Cortex of kidney (tissue), 1 donor: ENCODE measurements at places on chromosomes 3 and 15.

DNA sequence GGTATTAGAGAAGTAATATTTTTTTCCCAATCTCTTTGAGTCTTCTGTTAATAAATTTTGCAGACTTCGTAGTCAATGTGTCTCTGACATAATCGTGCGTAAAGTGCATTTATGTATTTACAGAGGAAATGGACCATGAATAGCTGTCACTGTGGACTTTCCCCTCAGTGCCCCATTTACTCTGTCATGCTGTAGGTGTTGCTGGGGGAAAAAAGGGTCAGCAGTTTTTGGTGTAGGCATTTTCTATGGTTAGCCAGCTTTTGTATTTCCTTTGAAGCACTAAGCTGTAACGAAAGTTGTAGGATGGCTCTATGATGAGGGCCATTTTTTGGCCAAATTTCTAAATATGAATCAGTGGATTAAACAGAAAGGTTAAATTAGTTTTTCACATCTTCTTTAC, 598.4 kb downstream of the FGF12 start:
- no peak for DNase-seq

DNA sequence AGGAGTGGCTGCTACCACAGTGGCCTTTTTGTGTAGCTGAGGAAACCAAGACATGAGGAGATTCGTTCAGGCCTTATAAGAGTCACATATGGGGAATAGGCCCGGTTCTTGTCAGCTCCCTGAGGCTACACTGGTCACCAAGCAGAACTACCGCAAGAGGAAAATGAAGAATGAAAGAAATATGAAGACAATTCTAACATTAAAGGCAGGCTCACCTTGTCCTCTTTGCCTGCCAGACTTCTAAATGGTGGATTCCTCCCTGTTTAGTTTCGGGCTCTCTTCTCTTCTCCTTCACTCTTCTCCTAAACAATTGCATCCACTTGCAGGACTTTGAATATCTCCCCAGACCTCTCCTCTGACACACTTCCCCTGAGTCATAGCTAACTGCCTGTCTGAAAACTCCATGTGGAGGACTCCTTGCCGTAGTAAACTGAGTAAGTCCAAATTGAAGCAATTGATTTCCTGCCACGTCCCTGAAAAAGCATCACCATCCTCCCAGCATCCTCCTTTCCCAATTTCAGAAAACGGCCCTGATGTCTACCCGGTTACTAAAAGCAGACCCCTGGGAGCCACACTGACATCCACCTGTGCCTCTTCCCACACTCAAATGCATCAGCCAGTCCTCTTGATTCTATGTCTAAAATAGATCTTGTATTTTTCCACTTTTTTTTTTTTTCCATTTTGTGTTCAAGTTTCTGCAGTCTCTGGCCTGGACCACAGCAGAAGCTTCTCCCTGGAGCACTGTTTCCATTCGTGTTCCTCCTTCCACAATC, 30.3 kb upstream of the VEPH1 start:
- no peak for DNase-seq

DNA sequence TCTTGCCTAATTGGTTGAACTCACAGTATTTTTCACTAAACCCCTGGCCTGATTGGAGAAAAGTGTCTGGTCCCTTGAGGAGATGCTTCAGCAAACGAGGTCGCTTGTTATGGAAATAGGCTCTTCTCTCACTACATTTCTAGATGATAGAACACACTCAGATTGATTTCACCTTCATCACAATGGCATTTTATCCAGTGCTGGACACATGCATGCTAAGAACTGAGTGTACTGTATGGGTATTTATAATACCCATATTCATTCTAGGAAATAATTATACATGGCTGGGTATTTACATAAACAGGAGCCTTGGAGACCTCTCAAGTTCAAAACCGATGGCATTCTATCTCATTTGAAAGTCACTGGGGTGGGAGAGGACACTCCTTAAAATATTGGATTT, 444.9 kb downstream of the LPP start:
- DNase-seq = no peak

DNA sequence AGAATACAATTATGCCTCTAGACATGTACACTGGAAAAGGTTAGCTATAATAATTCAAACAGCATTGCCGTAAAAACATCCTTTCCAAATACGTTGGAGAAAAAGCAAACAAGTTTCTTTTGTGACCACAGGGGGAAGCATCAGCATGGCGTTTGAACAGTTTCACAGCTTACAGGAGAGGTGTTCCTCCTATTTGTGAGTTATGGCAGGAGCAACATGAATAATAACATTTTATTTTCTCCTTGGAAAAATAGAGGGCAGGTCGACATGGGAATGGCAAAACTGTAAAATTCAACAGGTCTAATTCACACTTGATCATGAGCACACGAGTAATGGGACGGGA, 39.7 kb upstream of the GADL1 start:
- no peak for DNase-seq

GRCh38 chr3:29319262-29319661, 38.4 kb downstream of the RBMS3 start:
- DNase-seq = no peak

- no peak for DNase-seq
Observed at GRCh38 chr15:52677593-52678467, 1.4 kb downstream of the ATOSA start.

GRCh38 chr3:49349348-49350114, 8.6 kb downstream of the GPX1 start:
- DNase-seq = no peak

GRCh38 chr3:13770170-13771169, 109.4 kb downstream of the WNT7A start:
- DNase-seq = no peak

- DNase-seq = no peak
Observed at GRCh38 chr15:84572231-84572630, 28.6 kb upstream of the ZSCAN2 start.

- no peak for DNase-seq
Observed at GRCh38 chr15:38522922-38523321, 41.7 kb downstream of the RASGRP1 start.

GRCh38 chr3:71076361-71077002, 507.0 kb downstream of the FOXP1 start:
- DNase-seq = no peak

DNA sequence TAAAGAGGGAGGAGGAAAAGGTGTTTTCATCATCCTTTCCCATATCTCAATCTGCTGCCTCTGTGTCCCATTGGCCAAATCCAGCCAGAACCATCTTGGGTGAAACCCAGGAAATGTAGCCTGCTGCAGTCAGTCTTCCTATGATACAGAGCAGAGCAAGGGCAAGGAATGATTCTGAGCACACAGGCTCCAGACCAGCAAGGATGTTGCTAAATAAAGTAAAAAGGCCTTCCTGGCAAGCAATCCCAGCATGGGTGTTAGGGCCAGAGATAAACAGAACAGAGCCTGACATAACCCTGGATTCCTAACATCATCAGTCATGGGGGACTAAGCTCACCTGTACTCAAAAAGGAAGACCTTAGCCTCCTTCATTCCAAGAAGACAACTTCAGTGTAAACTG, 90.7 kb upstream of the AGTR1 start:
- no peak for DNase-seq

- DNase-seq = no peak
Observed at GRCh38 chr3:115512565-115513415, 110.5 kb upstream of the GAP43 start.

GRCh38 chr3:127371334-127371733, 83.5 kb upstream of the PRR20G start:
- DNase-seq = no peak

DNA sequence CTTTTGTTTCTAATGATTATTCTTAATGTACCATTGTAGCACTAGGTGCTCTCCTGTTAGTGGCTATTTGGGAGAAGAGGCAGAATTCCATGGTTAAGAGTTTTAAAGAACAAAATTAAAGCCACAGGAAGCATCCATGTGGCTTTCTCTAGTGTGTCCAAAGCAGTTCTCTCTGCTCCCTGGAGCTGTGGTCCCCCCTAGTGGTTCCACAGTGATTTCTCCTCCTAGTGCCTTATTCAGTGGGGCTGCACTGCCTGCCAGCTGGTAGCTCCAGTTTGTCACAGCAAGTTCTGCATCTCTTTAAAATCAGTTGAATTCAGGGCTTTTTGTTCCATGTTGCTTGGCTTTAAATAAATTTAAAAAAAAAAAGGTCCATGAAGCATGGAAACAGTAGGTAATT, 39.6 kb upstream of the FAM98B start:
- DNase-seq = no peak

GRCh38 chr3:85433319-85433718, 474.5 kb downstream of the CADM2 start:
- no peak for DNase-seq

- no peak for DNase-seq
Observed at GRCh38 chr15:51132384-51133139, 37.9 kb upstream of the TNFAIP8L3 start.

DNA sequence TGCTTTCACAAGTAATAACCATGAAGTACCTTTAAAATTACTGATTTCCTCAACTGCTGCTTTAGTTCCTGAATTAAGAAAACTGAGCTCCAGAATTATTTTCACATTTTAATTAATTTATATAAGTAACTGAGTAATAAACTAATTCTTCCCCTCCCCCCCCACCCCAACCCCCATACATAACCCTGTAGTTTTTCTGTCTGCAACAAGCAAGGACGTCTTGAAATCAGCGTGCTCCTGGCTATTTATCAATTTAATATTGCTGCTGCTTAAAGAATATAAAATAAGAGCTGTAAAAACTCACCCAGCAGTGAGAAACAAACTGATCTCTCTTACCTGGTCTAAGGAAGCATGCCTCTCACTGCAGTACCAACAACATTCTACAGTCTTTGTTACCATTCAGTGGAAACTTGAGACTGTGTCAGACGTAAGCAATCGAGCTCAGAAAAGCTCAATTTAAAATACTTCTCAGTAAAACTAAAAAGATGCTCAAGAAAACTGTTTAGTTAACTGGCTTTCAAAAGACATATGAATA, 121.0 kb downstream of the TFDP2 start:
- no peak for DNase-seq

- no peak for DNase-seq
Observed at GRCh38 chr15:39392469-39393047, 188.3 kb upstream of the THBS1 start.

DNA sequence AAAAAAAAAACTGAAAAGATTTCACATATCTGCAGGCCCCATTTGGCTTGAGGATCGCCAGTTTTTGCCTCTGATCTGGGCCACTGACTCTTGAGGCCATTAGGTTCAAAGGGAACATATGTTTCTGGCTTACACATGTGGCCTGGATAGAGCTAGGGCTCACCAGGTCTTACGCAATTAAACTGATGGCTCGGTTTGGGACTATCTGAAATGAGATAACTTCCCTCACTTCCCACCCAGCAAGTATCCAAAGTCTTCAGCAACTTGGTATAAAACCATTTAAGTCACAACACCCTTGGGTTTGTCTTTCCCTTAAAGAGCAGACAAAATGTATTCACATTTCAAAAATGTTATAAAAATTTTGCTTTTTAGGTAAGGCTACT, 36.3 kb downstream of the LRIG1 start:
- no peak for DNase-seq

DNA sequence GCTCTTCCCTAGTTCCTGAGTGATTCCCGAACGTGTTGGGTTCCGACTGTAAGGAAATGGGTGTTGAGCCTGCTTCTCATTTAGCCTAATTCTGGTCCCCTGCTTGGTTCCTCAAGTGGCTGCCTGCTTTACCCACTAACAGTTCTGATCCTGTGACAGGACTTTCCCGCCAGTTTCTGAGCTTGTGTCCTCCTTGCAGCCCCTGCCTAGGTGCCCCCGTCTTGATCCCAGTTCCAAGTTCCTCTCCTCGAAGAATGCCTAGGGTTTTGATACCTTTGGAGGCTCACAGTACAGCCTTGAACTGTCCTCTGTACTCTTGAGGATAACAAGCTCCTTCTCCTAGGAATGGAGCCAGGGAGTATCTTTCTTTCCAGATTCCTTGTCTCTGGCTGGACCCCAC, 12.0 kb upstream of the RASGRF1 start:
- no peak for DNase-seq

GRCh38 chr3:99953596-99953995, 135.9 kb downstream of the CMSS1 start:
- no peak for DNase-seq

DNA sequence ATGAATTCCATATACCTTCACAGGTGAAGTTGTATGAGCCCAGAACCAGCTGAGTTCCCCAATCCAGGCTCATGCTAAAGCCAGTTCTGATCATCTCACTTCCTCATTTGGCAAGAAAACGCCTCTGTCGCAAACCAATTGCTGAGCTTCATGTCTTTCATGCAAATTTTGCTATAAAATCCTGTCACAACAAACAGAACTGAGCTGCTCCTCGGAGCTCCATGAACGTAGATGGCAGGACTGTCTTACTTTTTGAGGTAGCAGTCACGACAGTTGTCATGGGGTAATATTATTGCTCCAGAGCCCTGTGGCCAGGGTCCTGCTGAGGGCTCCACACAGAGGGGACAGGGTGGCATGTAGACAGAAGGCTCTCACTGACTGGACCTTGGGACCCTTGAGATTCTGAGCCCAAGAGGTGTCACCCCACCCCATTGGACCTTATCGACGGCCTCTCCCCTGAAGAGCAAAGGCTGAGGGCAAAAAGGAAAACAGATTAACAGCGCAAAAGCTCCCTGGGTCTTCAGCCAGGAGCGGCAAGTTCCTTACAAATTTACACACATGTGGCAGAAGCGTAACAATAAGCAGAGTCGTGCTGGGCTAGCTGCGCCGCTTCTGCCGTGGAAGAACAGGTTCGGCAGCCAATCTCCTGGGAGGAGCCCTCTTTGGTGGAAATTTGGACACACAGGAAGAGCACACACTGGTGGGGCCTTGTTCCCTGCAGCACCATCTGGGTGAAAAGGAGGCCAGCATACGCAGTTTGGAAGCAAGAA, 249.2 kb downstream of the OPA1 start:
- no peak for DNase-seq

DNA sequence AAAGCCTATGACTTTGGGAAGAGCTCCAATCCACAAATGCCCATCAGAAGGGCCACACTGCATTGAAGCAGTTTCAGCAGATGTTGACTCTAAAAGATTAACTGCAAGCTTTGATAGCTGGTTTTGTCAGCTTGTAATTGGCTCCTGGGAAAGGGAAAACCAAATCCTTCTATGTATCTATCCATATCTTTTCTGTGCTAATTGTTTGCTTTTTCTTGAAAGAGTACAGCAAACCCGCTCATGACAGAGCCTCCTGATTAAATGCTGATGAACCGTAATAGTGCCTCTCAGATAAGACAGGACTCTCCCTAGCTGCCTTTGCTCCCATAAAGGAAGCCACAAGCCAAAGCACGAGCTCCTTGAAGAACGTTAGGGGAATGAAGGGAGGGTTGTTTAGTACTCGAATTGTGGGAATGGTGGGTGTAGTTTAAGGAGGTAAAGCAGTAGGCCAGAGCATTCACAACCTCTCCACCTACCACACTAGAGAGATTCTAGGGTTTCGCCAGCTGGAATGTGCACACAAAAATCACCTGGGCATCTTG, 33.6 kb upstream of the LRIG1 start:
- no peak for DNase-seq

GRCh38 chr3:74613060-74613459, 1.4 kb downstream of the CNTN3 start:
- no peak for DNase-seq
